Tracheal epithelial cell (primary cell): ENCODE measurements at places on chromosomes 11 and 22. TPM values are rescaled to one million over a fixed set of nuclear protein-coding genes. Genes with fewer than 3 reads are reported as not detected.

KBTBD3 gene
- 1.7 and 1.9 TPM in 2 replicates for total RNA-seq

ADORA2A gene
- 0.72 and 1.1 TPM in 2 replicates for total RNA-seq

SLC25A18 gene
- total RNA-seq: not detected in 2 replicates

MS4A14 gene
- total RNA-seq: not detected in 2 replicates

OR2AG2 gene
- total RNA-seq: under 0.01 TPM in 2 replicates

MPZL2 gene
- 72.3 and 106 TPM in 2 replicates for total RNA-seq

PARVB gene
- total RNA-seq: 11.1 and 23.9 TPM in 2 replicates

POLR3H gene
- total RNA-seq: 13.2 and 16.4 TPM in 2 replicates

LRP4 gene
- total RNA-seq: 8.3 and 8.4 TPM in 2 replicates

ISX gene
- total RNA-seq: not detected in 2 replicates

TMEM25 gene
- 38.3 and 46.9 TPM in 2 replicates for total RNA-seq

OR4C5 gene
- not detected in 2 replicates for total RNA-seq

TBC1D22A gene
- total RNA-seq: 14.0 and 14.3 TPM in 2 replicates

KCNJ1 gene
- 0.43 TPM in 1 of 2 replicates, not detected in the other for total RNA-seq

HOATZ gene
- total RNA-seq: not detected in 2 replicates

SLC22A12 gene
- total RNA-seq: not detected in 2 replicates

MMP3 gene
- 1.2 TPM in 1 of 2 replicates, not detected in the other for total RNA-seq

MRGPRF gene
- under 0.01 TPM in 1 of 2 replicates, not detected in the other for total RNA-seq

OR5D18 gene
- total RNA-seq: not detected in 2 replicates

SYT12 gene
- 3.2 and 5.8 TPM in 2 replicates for total RNA-seq

PLEKHB1 gene
- 1.2 TPM in 1 of 2 replicates, not detected in the other for total RNA-seq

CDHR5 gene
- not detected in 2 replicates for total RNA-seq

OR4D9 gene
- total RNA-seq: not detected in 2 replicates

OR5AS1 gene
- under 0.01 TPM in 1 of 2 replicates, not detected in the other for total RNA-seq

OR56B4 gene
- total RNA-seq: not detected in 2 replicates

POU2AF3 gene
- not detected in 2 replicates for total RNA-seq

CD6 gene
- total RNA-seq: under 0.01 TPM in 1 of 2 replicates, not detected in the other

APOBEC3A gene
- 0.21 and 0.72 TPM in 2 replicates for total RNA-seq

PHLDB1 gene
- 10.2 and 18.3 TPM in 2 replicates for total RNA-seq

GSTT2B gene
- 1.9 and 3.0 TPM in 2 replicates for total RNA-seq

SYT7 gene
- total RNA-seq: 13.4 and 17.6 TPM in 2 replicates

RAB39A gene
- total RNA-seq: not detected in 2 replicates

CNGA4 gene
- total RNA-seq: 0.64 TPM in 1 of 2 replicates, not detected in the other

APOBEC3G gene
- 4.6 and 9.6 TPM in 2 replicates for total RNA-seq

MMP7 gene
- 1.3 and 549 TPM in 2 replicates for total RNA-seq

SLC17A6 gene
- not detected in 2 replicates for total RNA-seq
